ENCODE measurements at places on chromosomes 12 and 14.

DNA sequence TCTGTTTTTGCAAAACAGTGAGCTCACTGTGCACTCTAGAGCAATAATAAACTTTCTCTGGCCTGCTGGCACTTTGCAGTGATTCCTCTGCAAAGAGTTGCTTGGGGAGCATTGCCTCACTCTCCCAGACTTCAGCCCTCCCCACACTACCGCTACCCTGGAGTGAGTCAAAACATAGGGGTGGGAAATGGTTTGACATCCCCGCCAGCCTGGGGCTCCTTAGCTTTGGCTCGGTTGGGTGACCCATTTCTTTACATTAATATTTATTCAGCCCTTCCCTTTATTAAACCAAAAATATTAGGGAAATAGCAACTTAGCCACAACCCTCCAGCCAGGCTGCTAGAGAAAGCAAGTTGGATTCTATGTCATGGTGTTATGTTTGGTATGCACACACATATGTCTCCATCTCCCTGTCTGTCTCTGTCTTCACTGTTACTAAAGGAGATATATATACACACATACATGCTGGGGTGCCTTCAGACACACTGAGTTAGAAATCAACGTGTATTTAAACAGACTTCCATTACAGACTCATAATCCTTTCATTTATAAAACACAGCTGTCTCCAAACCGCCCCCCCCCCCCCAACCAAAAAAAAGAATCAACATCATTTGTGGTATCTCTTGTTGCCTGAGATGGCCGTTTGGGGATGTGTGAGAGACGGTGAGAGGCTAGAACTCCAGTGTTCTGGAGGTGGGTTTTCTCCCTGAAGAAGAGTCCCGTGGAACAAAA, 3.4 kb upstream of the IRF2BPL start:
- DNase-seq: peak; percentile 85

DNA sequence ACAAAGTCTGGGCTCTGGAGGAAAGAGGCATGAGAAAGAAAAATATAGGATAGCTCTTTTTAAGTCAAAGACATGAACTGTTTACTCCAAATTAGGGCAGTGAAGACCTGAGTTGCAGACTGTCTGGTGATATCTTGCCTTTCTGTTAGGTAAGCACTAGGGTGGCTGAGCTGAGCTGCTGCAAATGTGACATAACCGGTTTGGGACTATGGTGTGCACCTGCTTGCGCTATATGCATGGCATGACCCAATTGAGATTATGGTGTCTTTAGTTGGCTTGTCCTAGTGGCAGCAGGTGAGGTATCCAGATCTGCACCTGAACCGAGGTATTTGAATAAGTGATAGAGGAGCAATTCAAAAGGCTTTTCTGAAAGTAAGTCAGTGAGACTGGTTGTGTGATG, 345.6 kb downstream of the APAF1 start:
- DNase-seq: no peak

GRCh38 chr12:109100741-109101140, 3.3 kb downstream of the UNG start:
- no peak for DNase-seq

DNA sequence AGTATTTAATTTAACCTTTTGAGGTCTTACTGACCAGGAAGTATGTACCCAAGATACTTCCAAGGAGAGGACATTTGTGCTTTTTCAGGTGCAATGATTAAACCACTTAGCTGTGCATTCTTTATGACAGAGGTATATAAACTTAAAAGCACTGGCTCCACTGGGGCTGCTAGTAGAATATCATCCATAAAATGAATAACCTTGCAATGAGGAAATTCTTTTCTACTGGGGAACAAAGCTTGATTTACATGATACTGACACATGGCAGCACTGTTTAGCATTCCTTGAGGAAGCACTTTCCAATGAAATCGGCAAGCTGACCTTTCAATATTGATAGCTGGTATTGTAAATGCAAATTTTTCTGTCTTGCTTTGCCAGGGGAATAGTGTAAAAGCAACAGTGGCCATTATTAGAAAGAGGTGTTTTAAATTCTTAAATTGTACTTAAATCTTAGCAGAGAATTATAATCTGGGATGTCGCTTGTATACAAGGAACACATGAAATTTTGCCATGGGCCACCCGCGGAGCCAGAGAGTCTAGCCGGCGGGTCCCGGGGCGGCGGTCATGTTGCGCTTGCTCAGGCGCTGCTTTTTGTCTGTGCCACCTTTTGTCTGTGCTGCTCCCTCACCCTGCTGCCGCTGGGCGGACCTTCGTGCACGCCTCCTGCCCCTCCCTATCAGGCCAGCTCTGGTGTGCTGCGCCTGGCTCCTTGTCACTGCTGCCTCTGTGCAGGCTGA, 20.9 kb upstream of the BLTP3B start:
- peak; percentile 71 for DNase-seq

GRCh38 chr14:36619853-36620252, 37.4 kb upstream of the NKX2-8 start:
- no peak for DNase-seq

- DNase-seq: peak; percentile 26
These were observed 43.9 kb upstream of the GNPNAT1 start for GRCh38 chr14:52835122-52835903.

GRCh38 chr12:32598688-32599087, 80.4 kb upstream of the DNM1L start:
- DNase-seq: no peak
